Daoy (cell line): ENCODE measurements at places on chromosomes 1 and 21.

- DNase-seq, result peak; percentile 75
Measured at GRCh38 chr1:67723620-67724019, 38.6 kb downstream of the GADD45A start.

GRCh38 chr1:47013293-47013692 is 10.2 kb upstream of the CYP4X1 start:
- peak; percentile 23 for DNase-seq

DNA sequence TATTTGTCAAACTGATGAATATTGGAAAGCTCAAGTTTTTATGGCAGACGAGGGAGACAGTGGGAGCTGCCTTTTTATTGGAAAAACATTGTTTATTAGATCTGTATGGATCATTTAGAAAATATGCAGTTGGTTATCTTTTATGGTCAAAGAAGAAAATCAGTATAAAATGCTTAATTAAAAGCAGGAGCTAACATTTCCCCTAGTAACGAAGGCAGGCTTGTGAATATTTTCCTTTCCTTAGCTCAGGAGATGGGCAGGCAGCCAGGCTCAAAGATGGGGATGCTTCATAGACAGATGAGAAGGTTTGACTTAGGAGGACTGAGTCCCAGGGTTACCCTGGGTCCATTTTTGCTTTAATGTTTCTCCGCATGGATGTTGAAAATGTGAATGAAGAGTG is 26.0 kb downstream of the ROR1 start:
- no peak for DNase-seq

- no peak for DNase-seq
Measured at GRCh38 chr1:12552951-12553921, 64.8 kb downstream of the DHRS3 start.

- no peak for DNase-seq
Measured at GRCh38 chr1:7781923-7782495, 2.1 kb upstream of the PER3 start.

DNA sequence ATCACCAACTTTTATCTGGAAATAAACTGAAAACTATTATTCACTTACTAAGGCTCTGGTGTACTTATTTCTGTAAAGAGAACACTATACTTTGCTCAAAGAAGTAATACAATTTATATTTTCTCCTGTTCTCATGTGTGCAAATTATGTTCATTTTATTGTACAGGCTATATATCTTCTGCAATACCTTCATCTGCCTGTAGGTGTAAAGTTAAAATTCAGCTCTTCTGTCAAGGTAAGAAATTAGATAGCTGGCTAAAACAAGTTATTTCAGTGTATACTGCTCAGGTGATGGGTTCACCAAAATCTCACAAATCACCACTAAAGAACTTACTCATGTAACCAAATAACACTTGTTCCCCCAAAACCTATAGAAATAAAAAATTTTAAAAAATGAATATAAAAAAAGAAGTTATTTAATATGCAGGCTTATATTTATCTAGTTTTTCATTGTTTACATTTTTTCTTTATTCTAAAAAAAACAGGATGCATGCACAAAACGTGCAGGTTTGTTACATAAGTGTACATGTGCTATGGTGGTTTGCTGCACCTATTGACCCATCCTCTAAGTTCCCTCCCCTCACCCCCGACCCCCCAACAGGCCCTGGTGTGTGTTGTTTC is 81.5 kb downstream of the PTGER3 start:
- DNase-seq, result no peak

DNA sequence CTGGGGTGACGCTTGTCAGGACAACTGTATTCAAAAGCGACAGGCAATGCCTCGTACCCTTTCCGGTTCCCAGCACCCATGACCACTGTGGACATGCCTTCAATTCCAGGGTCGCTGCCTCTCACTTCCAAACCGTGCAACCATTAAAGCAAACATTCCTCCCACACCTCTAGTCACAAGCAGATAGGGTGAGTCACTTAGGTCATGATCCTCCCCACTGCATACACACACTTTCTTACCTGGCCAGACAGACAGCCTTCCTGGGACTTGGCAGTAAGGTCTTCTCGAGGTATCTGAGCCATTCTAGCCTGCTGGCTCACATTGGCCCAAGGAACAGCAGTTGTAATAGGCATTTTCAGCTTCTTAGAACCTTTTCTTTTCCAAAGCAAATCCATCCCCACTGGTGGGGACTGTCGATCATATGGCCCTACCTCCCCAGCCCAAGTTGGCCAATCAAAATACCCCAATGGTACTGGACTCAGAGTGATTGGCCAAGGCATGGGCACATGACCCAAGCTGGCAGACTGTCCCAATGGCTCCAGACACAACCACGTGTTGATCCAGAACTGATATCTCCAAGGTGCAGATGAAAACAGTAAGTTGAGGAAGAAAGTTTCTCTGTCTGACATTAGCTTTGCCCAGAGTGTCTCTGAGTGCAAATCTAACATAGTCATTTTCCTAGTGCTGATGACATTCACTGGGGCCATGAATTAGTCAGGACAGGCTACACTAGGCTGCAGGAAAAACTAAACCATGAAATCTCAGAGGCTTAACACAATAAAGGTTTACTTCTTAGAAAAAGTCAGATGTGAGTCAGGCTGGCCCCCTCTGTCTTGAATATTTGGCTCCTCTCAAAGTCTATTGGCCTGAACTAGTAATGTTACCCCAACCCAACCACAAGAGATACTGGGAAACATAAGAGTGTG is 113.8 kb downstream of the RRAGC start:
- peak; percentile 35 for DNase-seq

- DNase-seq, result no peak
Measured at GRCh38 chr1:167762061-167762746, 40.4 kb downstream of the MPZL1 start.

- no peak for DNase-seq
Measured at GRCh38 chr1:156930483-156930882, 10.1 kb downstream of the LRRC71 start.

- no peak for DNase-seq
Measured at GRCh38 chr1:159556931-159557369, 21.1 kb upstream of the OR10J5 start.

DNA sequence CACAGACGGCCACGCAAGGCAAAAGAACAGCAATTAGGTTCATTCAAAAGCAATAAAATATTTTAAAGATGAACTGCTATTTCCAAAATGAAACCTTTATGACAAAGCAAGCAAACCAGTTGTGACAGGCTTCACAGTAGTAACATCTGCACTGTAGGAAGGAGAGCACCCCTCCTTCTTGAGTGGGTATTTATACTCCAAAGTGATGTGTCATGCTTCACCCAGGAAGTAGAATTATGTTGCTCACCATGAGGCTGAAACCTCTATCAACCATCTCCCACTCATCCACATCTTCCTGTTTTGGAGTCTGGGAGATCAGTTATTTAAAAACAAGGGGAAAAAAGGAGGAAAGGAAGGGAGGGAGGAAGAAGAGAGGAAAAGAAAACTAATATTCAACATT is 885 bp downstream of the OR2T10 start:
- peak; percentile 21 for DNase-seq

DNA sequence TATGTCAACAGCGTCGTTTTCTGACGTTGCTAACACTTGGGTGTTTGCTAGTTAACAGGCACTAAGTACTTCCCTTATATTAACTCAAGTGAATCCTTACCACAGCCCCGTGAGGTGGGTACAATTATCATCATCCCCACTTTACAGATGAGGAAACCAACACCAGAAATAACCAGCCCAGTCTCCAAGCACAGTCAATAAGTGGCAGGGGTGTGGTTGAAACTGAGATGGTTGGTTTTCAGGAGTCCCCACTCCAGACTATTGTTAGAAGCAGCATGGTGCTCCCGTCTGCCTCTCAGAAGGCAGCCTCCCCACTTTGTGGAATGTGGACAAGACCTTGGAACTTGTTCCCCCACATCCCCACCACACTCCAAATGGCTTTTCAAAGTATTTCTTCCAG is 45.7 kb upstream of the ACOT11 start:
- no peak for DNase-seq

DNA sequence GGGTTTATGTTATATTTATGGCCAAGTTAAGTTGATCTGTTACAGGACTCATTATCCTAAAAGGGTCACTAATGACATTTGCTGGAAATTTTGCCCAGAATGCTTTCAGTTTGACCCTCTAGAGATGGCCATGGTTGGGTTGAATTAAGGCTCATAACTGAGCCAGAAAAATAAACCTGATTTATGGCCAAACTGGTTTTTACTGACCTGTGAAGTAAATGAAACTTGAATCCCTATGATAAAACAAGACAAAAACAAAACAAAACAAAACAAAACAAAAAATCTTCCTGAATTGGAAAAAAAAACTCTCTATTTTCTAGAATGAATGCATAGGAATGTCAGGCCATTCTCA is 72.5 kb upstream of the CLDN14 start:
- no peak for DNase-seq

DNA sequence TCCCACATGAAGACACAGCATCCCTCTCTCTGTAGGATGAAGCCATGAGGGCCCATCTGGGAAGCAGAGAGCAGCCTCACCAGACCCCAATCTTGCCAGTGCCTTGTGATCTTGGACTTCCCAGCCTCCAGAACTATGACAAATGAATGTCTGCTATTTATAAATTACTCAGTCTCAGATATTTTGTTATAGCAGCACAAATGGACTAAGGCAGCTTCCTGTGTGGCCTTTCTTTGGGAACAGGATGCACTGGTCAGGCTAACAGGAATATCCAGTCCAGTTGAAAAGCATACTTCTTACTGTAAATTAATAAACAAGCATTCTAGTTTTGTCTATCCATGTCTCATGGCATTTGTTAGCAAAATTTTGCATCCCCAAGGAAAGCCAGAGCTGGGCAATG is 134.1 kb upstream of the ETV3 start:
- no peak for DNase-seq

DNA sequence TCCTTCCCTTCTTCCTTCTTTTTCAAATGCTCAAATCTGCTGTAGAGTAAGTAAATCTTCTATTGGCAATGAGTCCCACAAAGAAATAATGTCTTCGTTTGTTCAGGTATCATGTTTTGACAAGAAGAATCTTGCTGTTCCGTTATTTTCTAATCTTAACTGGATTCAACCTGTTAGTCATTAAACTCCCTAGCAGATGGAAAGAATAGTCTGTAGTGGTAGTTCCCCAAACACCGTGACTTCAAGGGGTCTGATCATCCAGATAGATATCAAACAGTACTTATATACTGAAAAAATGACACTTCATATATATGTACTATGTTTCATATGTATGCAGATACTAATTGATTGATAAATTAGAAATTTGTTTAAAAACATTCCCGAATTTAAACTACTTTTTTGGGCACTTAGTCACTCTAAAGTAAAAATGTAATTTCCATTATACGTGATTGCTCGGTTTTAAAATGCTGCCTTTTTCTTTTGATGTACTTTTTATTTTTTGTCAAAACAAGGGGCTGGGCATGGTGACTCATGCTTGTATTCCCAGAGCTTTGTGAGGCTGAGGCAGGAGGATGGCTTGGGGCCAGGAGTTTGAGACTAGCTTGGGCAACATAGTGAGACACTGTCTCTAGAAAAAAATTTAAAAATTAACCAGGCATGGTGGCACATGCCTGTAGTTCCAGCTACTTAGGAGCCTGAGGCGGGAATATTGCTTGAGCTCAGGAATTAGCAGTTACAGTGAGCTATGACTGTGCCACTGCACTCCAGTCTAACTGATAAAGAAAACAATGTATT is 335.7 kb upstream of the SNX7 start:
- DNase-seq, result peak; percentile 97

DNA sequence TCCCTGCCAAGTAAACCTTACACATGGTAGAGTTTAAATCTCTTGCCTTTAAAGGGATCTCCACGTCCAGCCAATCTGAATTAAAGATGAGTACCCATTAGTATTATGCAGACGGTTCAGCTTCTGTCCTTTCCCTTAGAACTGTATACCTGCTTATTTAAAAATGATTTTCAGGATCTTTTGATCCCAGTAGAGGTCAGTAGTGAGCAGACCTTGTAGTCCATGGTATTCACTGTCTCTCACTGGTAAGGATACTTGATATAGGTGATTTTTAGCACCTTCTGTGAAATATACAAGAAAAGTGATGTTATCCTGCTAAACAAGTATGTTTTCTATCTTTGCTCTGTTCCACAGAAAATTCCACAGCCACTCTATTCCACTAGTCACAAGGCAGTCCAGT is 1211.6 kb upstream of the ADGRL4 start:
- DNase-seq, result peak; percentile 13

DNA sequence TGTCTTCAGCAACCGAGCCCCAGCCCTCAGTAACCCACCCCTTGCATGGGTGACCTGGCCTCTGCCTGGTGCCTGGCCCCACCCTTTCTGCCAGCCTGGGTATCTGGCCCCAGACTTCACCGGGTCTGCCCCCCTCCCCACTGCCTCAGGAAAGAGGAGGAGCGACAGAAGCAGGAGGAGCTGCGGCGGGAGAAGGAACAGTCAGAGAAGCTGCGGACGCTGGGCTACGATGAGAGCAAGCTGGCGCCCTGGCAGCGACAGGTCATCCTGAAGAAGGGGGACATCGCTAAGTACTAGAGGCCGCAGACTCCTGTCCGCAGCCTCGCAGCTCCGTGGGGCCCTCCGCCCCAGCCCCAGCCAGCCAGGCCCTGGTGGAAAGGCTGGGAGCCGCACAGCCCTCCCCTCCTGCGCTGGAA is 6.1 kb downstream of the TNFRSF25 start:
- no peak for DNase-seq
